DMS79 (cell line): ENCODE measurements at places on chromosomes 12 and 14.

- DNase-seq = no peak
Measured at GRCh38 chr12:88420457-88420856, 159.8 kb downstream of the KITLG start.

DNA sequence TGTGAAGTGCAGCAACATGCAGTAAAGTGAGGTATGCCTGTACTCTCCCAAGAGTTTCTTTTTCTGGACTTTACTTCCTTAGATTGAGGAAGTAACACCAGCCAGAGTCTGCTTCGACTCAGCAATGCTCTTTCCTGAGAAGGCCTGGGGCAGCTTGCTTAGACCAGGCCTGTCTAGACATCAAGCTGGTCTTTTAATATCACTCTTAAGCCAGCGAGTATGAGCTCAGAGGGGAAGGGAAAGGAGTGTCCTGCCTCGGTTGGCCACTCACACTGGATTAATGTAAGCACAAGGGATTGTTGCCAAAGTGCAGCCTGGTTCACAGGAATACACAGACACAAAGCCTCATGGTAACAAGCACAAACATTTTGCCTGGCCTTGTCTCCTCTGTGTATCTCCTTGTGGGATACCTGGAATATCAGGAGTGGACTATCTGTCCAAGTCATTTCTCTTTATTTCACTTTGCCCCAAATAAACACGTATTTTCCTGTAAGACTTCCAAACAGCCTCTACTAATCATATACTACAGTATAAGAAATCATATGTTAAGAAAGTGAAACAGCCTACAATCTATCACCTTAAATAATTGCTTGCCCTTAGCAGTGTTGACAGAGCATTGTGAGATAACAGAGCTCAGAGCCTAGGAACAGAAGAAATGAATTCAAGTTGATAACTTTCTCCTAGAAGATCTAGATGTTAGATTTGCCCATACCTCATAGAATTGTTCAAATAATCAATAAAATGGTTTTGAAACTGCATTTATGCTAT, 121.2 kb upstream of the DAAM1 start:
- no peak for DNase-seq

- no peak for DNase-seq
Measured at GRCh38 chr14:54617467-54617866, 50.5 kb downstream of the SAMD4A start.

DNA sequence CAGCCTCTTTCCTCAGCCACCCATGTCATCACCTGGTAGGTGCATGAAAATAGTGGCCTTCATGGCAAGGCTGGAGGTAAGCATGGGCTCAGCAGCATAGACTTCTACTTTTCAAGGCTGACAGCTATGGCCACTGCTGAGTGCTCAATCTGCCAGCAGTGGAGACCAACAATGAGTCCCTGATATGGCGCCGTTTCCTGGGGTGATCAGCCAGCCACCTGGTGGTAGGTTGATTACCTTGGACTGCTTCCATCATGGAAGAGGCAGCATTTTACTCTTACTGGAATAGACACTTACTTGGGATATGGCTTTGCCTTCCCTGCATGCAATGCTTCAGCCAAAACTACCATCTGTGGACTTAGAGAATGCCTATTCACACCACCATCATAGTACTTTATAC, 39.5 kb upstream of the USP44 start:
- DNase-seq = no peak

- DNase-seq = no peak
Measured at GRCh38 chr12:59651229-59651920, 55.5 kb downstream of the SLC16A7 start.

GRCh38 chr12:43107026-43107775, 444.8 kb downstream of the ADAMTS20 start:
- DNase-seq = no peak
